ENCODE measurements at places on chromosomes 13 and 19.

DNA sequence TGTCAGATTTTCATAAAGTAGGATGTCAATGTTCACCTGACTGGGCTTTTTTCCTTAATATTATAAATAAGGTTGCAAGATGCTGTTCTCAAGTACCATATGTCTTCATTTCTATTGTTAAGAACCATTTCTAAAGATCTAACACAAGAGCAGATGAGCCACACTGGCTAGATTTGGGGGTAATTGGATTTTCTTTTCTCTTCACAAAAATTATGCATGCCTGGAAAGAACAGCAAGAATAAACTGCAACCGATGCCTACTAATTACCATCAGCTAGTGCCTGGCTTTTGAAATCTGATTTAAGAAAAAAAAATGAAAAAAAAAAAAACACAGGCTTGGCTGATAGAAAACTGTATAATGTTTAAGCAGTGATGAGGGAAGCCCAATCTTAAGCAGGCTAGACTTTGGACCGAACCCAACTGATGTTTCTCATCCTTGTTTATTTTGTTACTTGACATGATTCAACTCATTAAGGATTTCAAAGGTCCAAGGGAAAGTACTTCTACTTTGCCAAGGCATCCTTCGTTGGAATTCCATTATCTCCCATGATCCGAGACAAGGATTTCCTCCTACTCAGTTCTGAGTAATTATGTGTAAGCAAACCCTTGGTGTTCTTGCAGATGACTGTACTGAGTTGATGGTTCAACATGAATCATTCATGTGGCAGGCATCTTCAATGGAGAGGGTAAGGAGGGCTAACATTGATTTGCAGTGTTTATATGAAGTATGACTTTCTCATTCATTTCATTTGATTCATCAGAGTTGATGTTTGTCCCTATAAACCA lies 300.5 kb downstream of the SPRY2 start:
- peak; percentile 72 for DNase-seq

DNA sequence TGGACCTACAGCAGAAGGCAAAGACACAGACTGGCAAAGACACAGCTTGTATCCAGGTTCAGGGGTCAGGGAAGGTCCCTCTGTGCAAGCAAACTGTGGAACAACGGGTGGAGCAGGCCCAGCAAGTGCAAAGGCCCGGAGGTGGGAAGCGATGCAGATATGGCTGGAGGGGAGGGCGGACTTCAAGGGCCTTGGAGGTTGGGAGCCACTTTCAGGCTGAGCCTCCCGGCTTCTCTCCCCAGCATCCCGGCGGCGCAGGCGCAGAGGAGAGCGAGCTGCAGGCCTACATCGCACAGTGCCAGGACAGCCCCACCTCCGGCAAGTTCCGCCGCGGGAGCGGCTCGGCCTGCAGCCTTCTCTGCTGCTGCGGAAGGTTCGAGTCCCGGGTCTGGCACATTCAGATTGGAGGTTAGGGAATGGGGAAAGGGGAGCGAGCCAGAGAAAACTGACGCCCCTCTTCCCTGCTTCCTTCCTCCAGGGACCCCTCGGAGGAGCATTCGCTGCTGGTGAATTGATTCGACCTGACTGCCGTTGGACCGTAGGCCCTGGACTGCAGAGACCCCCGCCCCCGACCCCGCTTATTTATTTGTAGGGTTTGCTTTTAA lies 2.1 kb upstream of the PNPLA6 start:
- DNase-seq, result peak; percentile 96

DNA sequence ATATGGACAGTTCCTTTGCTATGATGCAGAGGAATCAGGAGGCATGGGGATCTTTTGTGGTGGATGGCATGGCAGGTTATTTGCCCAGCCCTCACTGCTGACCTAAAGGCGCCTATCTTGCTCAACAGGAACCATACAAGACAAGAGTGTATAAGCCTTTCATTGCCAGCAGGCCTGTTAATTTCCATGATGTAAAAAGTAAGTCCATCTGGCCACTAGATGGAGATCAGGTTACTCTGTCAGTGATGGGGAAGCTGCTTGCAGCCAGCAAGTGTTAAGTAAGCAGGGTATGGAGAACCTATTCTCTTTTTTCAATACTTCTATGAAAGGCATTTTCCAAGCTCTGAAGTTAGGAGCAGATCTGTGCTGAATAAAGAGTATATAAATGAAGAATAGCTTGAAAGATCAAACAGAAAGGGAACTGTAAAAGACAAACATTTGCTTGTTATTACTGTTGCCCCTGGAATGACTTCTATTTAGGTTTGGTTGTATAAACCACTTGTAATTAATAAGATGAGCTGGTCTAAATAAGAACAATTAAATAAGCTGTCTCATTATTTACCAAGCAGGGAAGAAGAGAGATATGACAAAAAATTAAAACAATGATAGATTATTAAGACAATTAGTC lies 210.9 kb downstream of the RGCC start:
- peak; percentile 88 for DNase-seq

GRCh38 chr13:25353344-25353743 lies 18.4 kb upstream of the ATP8A2 start:
- no peak for DNase-seq

- DNase-seq, result peak; percentile 72
These were observed 149.6 kb downstream of the TEX29 start for GRCh38 chr13:111469916-111470506.

GRCh38 chr19:33477781-33478180 lies 43.8 kb downstream of the PEPD start:
- no peak for DNase-seq

GRCh38 chr13:76091076-76091475 lies 454.9 kb downstream of the LMO7 start:
- DNase-seq, result no peak

DNA sequence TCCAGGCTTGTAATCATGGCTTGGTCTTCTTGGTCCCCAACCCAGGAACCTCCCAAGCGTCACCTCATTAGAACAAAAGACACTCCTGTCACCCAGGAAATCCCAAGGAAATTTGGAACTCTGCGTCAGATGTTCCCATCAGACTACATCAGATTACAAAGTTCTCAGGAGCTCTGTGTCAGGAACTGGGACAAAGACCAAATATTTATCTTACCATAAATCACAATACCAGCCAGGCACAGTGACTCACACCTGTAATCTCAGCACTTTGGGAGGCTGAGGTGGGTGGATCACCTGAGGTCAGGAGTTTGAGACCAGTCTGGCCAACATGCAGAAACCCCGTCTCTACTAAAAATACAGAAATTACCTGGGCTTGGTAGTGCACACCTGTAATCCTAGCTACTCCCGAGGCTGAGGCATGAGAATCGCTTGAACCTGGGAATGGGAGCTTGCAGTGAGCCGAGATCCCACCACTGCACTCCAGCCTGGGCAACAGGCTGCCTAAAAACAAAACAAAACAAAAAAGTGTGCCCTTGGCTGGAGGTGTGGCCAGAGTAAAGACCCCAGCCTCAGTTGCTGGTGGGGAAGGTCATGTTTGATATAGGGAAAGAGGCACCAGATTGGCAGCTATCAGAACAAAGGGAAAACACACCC lies 16.7 kb upstream of the CCDC124 start:
- no peak for DNase-seq

DNA sequence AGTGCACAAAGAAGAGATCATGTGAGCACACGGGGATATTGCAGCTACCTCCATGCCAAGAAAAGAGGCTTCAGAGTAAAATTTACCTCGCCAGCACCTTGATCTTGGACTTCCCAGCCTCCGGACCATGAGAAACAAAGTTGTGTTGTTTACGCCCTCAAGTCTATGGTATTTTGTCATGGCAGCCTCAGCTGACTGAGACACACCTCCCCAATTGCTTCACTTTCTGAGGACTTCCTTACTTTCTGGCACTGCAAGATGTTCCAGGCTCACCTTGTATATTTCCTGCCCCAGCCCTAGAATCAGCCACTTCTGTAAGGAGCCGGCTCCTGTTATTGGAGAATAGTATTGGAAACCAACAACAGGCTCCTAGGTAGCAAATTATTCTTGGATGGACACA lies 6.6 kb upstream of the CEBPG start:
- DNase-seq, result no peak

GRCh38 chr13:42777467-42777866 lies 3.9 kb upstream of the FAM216B start:
- no peak for DNase-seq

- DNase-seq, result no peak
These were observed 305.1 kb downstream of the SLITRK1 start for GRCh38 chr13:83577183-83577582.

- DNase-seq, result peak; percentile 19
These were observed 26.0 kb downstream of the GPALPP1 start for GRCh38 chr13:45015300-45015699.

GRCh38 chr13:99439048-99439447 lies 62.2 kb upstream of the TM9SF2 start:
- DNase-seq, result no peak

DNA sequence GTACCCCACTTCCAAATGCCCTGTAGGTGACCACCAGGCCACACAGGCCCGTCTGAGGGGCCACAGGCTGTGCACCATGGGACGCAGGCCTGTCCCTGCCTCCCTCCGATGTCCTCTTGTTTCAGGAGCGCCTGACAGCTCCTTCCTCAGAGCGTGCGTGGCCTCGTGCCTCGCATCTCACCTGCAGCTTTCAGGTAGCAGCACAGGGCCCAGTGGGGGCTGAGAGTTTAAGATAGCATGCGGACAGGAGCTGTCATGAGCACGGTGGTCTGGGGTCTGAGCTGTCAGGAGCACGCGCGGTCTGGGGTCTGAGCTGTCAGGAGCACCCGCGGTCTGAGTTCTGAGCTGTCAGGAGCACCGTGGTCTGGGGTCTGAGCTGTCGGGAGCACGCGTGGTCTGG lies 40.1 kb downstream of the GAS6 start:
- no peak for DNase-seq

DNA sequence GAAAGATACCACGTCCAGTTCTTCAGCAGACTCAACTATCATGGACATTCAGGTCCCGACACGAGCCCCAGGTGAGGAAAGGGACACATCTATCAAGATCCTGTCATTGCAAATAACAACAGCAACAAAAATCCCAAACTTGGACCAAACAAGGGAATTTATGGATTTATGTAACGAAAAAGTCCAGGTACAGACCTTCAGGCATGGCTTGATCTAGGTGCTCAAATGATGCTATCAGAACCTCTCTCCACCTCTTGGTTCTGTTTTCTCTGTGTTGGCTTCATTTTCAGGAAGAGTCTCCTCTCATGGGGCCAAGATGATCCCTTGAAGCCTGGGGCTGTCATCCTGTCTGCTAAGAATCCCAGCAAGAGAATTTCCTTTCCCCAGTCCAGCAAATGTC lies 2.9 kb downstream of the FXYD5 start:
- no peak for DNase-seq

Data from osteoblast (primary cell).